ENCODE measurements at places on chromosomes 3 and 15. TPM values are rescaled to one million over a fixed set of nuclear protein-coding genes. Genes with fewer than 3 reads are reported as not detected.

Gene VPS39
- 61.5 TPM for polyA plus RNA-seq

Gene GNAI2
- polyA plus RNA-seq, result 189 TPM

Gene TGFBR2
- polyA plus RNA-seq, result 158 TPM

Gene NPAP1
- 0.28 TPM for polyA plus RNA-seq

Gene RAB6B
- 1.7 TPM for polyA plus RNA-seq

Gene SH2D7
- not detected for polyA plus RNA-seq

Gene TNNC1
- polyA plus RNA-seq, result 1.8 TPM

Gene FBXW12
- 0.33 TPM for polyA plus RNA-seq

Gene TP63
- polyA plus RNA-seq, result 0.15 TPM

Gene KLHL40
- polyA plus RNA-seq, result not detected

Gene FAM98B
- polyA plus RNA-seq, result 11.8 TPM

Gene WNT5A
- 12.9 TPM for polyA plus RNA-seq

Gene SEMA3B
- 5.0 TPM for polyA plus RNA-seq

Gene ESYT3
- 0.70 TPM for polyA plus RNA-seq

Gene ARHGEF26
- 6.9 TPM for polyA plus RNA-seq

Gene TM4SF1
- polyA plus RNA-seq, result 184 TPM

Gene EFHB
- 0.43 TPM for polyA plus RNA-seq

Gene SPG21
- 59.7 TPM for polyA plus RNA-seq

Gene SPINK8
- polyA plus RNA-seq, result not detected

Gene TUSC7
- not detected for polyA plus RNA-seq

Gene USP4
- polyA plus RNA-seq, result 76.5 TPM
